ENCODE measurements at places on chromosomes 12 and 14. TPM values are rescaled to one million over a fixed set of nuclear protein-coding genes. Genes with fewer than 3 reads are reported as not detected.

FAM222A gene
- total RNA-seq = 0.52 TPM

INSM2 gene
- total RNA-seq = not detected

EML1 gene
- total RNA-seq = not detected

SRGAP1 gene
- total RNA-seq = not detected

DNA sequence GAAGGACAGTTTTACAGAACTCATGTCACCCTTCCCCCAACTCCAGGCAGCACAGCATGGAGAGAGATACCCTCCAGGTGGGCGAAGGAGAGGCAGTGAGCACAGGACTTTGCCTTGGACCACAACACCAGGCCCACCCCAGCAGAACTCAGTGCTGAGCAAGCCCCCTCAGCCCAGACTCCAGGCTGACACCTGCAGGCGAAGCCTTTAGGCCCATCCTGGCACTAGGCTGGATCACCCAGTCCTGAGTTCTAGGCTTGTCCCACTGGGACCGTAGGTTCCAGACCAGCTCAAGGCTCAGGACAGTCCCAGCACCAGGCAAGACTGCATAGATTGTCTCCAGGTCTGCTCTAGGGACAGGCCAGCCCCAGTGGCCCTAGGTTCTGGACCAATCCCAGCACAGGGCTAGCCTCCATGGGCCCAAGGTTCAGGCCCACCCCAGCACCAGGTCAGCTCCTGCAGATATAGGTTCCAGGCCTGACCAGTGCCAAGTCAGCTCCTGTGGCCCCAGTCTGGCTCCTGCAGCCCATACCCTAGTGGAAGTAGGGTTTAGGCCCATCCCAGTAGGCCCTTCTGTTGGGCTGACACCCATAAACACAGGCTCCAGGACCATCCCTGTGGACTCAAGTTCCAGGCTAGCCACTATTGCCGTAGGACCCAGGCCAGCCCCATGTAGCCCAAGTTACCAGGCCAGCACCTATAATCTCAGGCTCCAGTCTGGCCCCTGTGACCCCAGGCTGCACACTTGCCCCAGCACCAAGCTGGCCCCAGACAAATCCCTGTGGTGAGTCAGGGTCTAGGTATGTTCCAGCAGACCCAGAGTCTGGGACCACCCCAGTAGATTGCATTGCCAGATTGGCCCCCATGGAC is 9.4 kb downstream of the WASHC3 start:
- no peak overlapping the region for H3K4me3 ChIP-seq
- no peak overlapping the region for H3K27ac ChIP-seq
- H3K4me1 ChIP-seq = peaks cover 23% of the 10 kb centered on the region
- peaks cover 58% of the 10 kb centered on the region for H3K36me3 ChIP-seq

DNA sequence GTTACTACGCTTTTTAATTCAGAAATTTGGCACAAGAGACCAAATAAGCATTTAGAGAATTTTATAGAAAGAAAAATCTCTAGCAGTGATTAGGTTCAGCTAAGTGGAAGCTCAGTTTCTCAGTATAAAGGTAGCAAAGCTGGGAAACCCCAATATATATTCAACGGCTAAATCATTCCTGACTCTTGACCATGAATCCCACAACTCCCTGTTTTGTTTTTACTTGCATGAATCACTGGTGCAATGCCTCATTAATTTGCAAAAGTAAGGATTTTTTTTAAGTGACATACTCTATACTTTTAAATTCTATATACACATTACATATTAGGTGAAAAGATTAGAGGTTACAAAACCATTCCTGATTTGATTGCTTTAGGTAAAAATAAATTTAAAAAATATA is 74.3 kb upstream of the PLEKHG7 start:
- no peak overlapping the region for H3K27ac ChIP-seq
- no peaks in the 10 kb centered on the region for H3K27me3 ChIP-seq
- no peaks in the 10 kb centered on the region for H3K36me3 ChIP-seq
- no peak for DNase-seq
- H3K4me3 ChIP-seq = no peak overlapping the region
- no peaks in the 10 kb centered on the region for H3K4me1 ChIP-seq

DNA sequence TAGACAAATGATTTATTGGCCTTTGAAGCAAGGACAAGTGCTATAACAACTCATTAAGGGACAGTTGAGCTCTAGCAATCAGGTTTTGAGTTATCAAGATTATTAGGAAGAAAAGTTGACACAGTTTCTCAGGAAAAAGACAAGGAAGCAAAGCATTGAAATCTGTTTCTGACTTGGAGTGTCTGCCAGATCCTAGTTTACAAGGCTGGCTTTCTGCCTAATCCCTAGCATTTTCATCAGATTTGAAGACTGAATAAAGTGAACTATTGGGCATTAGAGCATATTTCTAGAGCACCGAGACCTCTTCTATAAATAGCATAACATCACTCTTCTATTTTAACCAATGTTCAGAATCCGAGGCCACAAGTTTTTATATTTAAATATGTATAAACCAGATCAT is 7.0 kb downstream of the SYT1 start:
- H3K27me3 ChIP-seq = no peaks in the 10 kb centered on the region
- H3K27ac ChIP-seq = no peak overlapping the region
- H3K4me1 ChIP-seq = no peaks in the 10 kb centered on the region
- no peaks in the 10 kb centered on the region for H3K36me3 ChIP-seq
- H3K4me3 ChIP-seq = no peak overlapping the region

GRCh38 chr12:13164921-13165616 is 31.5 kb upstream of the EMP1 start:
- H3K4me3 ChIP-seq = no peak overlapping the region
- peak overlapping the region; percentile 80 for H3K27ac ChIP-seq
- H3K27me3 ChIP-seq = peaks cover 12% of the 10 kb centered on the region

GRCh38 chr12:110776410-110776809 is 33.7 kb upstream of the PPP1CC start:
- no peak overlapping the region for H3K4me3 ChIP-seq
- H3K36me3 ChIP-seq = peaks cover 11% of the 10 kb centered on the region
- peak overlapping the region; percentile 82 for H3K27ac ChIP-seq
- H3K4me1 ChIP-seq = peaks cover 68% of the 10 kb centered on the region
- peak; percentile 48 for DNase-seq

GRCh38 chr12:91877022-91877421 is 268.6 kb downstream of the BTG1 start:
- peak overlapping the region; percentile 58 for H3K4me3 ChIP-seq
- peak overlapping the region; percentile 95 for H3K27ac ChIP-seq
- no peaks in the 10 kb centered on the region for H3K27me3 ChIP-seq
- DNase-seq = peak; percentile 89
- H3K4me1 ChIP-seq = peaks cover 54% of the 10 kb centered on the region

GRCh38 chr12:105538880-105539279 is 208.4 kb downstream of the C12orf75 start:
- no peaks in the 10 kb centered on the region for H3K36me3 ChIP-seq
- no peak for DNase-seq
- no peak overlapping the region for H3K4me3 ChIP-seq
- no peak overlapping the region for H3K27ac ChIP-seq

GRCh38 chr14:74667758-74668157 is 45.1 kb downstream of the AREL1 start:
- H3K27ac ChIP-seq = no peak overlapping the region
- no peak for DNase-seq
- peaks cover 5% of the 10 kb centered on the region for H3K4me1 ChIP-seq
- H3K27me3 ChIP-seq = no peaks in the 10 kb centered on the region
- peaks cover 57% of the 10 kb centered on the region for H3K36me3 ChIP-seq
- no peak overlapping the region for H3K4me3 ChIP-seq

- H3K4me1 ChIP-seq = peaks cover 3% of the 10 kb centered on the region
- H3K27me3 ChIP-seq = no peaks in the 10 kb centered on the region
- H3K4me3 ChIP-seq = no peak overlapping the region
- H3K36me3 ChIP-seq = peaks cover 29% of the 10 kb centered on the region
- H3K27ac ChIP-seq = no peak overlapping the region
Measured at GRCh38 chr12:49031573-49032161, 13.1 kb upstream of the PRKAG1 start.

DNA sequence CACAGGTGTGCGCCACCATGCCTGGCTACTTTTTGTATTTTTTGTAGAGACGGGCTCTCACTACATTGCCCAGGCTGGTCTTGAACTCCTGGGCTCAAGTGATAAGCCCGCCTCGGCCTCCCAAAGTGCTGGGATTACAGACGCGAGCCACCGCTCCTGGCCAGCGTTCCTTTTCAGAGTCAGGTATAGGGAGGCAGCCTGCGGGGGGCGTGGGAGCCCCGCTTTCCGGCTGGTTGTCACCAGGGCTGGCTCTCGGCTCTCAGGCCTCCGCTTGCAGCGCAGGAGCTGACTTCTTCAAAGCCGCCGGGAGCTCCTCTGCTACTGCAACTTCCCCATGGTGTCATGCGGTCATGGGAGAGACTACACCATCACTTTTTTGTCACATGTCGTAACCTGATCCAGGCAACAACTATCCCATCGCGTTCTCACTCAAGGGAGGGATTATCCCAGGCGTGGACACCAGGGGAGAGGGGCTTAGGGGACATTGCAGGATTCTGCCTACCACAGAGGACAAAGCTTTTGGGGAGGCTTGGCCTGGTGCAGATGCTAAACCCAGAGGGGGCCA is 129.4 kb downstream of the SCARB1 start:
- H3K4me1 ChIP-seq = peaks cover 28% of the 10 kb centered on the region
- no peak overlapping the region for H3K27ac ChIP-seq
